ENCODE measurements at places on chromosomes 7 and 10.

DNA sequence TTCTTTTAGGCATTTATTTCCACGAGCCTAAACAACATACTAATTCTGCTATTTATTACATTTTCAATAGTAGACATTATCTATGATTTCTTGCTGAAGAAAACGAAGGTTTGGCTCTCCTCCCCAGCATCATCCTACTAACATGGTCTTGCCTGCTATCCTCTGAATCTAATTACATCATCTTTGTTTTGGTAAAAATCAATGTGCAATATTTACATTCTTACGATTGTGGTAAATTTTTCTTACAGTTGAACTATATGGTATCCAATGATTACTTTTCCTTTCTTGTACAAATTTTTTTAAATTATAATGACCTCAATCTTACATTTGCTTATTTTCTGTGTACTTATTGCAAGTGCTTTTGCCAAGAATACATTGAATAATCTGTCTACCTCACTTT is 7.0 kb upstream of the CALD1 start:
- no peak for DNase-seq

DNA sequence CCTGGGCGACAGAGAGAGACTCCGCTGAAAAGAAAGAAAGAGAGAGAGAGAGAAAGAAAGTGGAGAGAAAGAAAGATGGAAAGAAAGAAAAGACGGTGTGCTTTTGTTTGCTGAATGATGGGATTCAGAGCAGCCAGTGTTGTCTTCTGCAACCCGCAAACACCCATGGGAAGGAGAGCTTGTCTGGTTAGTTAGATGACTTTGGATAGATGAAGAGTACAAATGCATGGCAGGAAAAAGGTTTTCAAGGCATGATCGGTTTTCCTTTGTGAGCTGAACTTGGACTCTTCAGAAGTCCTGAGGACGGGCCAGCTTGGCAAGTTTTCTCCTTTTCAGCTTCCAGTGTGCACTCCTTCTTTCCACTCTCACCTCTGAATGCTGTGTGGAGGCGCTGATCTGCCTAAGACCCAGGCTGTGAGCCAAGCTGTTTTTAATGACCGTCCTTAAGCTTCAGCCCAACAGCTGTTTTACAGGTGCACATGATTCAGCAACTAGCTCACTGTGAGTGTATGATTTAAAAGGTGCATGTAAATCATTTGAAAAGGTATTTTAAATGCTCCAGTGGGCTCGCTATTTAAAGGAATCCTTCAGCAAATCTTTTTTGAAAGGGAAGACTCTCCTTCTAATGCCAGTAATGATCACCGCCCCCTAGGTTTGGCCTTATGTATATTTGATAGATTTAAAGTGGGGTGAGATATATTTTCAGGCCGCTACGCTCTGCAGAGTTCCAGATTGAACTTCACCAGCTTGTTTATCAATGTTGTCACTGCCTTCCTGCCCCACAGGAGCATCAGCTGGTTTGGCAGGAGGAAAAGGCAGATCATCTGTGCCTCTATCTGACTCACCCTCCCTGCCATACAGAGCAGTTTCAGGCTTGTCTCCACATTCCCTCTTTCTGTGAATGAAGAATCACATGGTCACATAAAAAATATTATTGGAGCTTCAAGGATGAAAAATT is 115.0 kb downstream of the PLXDC2 start:
- DNase-seq = no peak

- no peak for DNase-seq
Measured at GRCh38 chr10:116254422-116255155, 18.4 kb downstream of the GFRA1 start.

GRCh38 chr7:25169683-25170082 is 44.6 kb upstream of the CYCS start:
- no peak for DNase-seq

GRCh38 chr10:131860311-131860710 is 40.5 kb upstream of the PPP2R2D start:
- DNase-seq = no peak

DNA sequence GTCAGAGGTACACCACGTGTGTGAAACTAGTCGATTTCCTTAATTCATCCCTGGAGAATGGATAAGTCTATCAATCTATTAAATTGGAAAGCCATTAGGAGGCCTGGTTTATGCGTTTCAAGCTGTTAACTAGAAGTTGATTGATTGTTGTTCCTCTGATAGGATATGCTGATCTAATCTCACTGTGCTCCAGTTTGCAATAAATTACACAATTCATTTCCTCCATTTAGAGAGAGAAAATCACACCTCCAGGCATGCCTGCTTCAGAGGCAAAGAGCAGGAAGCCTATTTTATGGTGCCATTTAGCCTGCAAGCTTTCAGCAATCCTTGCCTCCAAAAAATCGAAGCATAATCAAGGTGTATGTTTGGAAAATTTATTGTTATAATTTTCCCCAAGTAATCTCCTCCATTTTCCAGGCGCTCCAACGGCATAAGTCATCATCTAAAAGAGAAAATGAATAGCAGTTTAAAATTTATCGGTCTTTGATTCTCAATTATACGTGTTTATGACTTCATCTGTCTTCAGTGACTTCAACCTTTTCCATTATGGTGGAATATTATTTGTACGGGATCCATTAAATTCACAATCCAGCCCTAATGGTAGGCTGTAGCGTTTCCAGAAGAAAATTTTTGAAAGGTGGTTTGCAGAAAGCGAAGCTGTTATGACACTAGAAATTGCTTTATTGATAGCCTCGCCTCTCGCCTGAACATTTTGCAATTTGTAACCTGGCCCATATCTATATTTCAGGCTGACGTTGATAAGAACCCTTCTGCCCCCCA is 42.9 kb upstream of the HMX3 start:
- no peak for DNase-seq

- no peak for DNase-seq
Measured at GRCh38 chr10:16987976-16988610, 141.5 kb downstream of the CUBN start.

All from activated T-cell treated with anti-CD3 and anti-CD28 coated beads for 1 hour (primary cell).